ENCODE measurements at places on chromosomes 1 and 21.
A peak's percentile ranks its signal among the peaks of the same experiment; 100 is the strongest.

- H3K36me3 ChIP-seq, result no peaks in the 10 kb centered on the region
- DNase-seq, result no peak
- H3K4me3 ChIP-seq, result no peak overlapping the region
- H3K4me1 ChIP-seq, result no peaks in the 10 kb centered on the region
- no peak overlapping the region for H3K27ac ChIP-seq
Measured at GRCh38 chr1:223417444-223417843, 24.2 kb downstream of the CCDC185 start.

GRCh38 chr1:121471523-121471922 lies 286.7 kb downstream of the SRGAP2C start:
- DNase-seq, result no peak
- peak overlapping the region; percentile 28 for H3K4me3 ChIP-seq
- peaks cover 16% of the 10 kb centered on the region for H3K36me3 ChIP-seq
- peak overlapping the region; percentile 34 for H3K27ac ChIP-seq
- no peaks in the 10 kb centered on the region for H3K27me3 ChIP-seq

GRCh38 chr1:175978476-175978875 lies 228.6 kb downstream of the COP1 start:
- peaks cover 35% of the 10 kb centered on the region for H3K36me3 ChIP-seq
- no peak overlapping the region for H3K27ac ChIP-seq
- no peak for DNase-seq

DNA sequence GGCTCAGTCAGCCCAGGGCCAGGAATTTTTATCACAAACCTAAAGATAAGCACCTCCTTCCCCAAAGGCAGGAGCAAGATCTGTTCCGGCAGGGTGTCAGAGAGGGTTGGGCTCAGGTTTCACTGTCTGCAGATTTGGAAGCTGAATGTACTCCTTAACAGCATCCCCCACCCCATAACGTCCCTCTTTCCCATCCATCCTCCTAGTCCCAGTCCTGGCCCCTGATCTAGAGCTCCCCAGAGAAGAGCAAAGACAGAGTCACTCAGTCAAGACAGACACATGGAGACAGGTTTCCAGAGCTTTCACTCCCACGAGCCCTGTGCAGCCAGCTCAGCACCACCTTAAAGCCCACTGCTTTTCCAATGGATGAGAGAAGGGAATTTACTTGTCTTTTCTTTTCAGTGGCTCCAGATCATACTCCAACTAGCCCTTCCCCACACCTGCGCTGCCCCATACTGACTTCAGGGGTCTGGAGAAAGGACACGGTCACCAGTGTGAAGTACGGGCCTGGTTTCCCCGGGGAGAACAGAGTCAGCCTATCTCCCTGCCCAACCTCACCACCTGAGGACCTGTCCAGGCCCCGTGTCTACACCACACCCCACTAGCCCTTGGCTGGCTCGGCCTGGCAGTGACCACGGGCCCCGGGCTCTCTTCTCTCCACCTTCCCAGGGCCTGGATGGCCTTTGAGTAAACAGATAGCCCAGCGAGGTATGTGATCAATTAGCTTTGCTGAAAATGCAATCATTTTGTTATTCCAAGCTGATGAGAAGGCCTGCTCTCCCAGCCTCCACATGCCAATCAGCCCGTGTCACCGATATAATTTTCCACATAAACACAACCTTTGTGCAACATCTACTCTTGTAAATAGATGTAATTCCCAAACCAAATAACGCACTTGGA lies 249.1 kb downstream of the FOXD2 start:
- H3K4me3 ChIP-seq, result no peak overlapping the region
- no peaks in the 10 kb centered on the region for H3K36me3 ChIP-seq
- no peak overlapping the region for H3K27ac ChIP-seq

DNA sequence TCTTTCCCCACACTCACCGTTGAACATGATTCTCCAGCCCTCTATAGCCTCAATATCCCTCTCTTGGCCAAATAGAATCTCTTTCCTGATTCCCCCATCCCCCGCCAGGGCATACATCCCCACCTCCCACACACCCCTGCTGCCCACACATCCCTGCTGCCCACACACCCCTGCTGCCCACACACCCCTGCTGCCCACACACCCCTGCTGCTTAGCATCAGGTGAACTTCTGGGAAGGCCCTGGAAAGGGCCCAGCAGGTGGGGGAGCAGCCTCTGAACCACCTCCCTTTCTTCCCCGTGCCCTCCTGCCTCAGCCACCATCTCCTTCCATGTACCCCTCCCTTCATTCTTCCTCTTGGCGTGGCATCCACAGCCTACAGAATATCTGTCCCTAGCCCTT lies 15.9 kb upstream of the IFNLR1 start:
- no peaks in the 10 kb centered on the region for H3K36me3 ChIP-seq
- peaks cover 5% of the 10 kb centered on the region for H3K4me1 ChIP-seq
- peaks cover 10% of the 10 kb centered on the region for H3K27me3 ChIP-seq
- no peak for DNase-seq
- no peak overlapping the region for H3K4me3 ChIP-seq

DNA sequence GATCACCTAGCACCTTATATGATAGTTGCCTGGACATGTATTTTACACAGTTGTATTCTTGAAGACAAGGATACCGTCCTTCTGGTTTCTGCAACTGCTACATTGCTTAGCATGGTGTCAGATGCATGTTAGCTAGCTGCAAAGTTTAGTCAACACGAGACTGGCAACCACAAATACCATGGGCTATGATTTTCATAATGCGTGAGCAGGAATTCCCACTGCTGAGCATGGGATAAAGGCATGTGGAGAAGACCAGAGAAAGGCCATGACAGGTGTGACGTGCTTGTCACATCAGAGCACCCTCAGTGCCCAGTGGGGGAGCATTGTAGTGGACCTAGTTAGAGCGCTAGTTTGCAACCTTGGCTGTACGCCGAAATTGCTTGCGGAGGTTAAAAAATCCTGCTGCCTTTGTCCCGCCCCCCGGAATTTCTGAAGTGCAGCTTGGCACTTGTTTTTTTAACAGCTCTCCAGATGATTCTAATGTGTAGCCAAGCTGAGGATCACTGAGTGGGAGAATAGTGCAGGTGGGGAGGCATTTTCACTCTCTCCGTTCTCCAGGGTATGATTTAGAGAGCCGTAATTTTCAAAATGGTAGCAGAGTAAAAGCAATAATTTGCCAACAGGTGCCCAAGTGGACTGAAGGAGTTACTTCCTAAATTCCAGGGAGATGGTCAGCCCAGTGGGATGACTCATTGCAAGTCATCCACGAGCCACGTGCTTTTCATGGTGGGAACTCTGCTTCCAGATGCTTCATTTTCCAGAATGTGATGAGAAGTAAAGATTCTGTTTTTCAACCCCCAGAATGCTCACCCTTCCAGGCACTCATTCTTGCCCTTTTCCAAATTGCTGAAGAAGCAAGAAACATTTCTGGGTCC lies 81.0 kb downstream of the CNIH3 start:
- H3K4me1 ChIP-seq, result no peaks in the 10 kb centered on the region
- H3K27me3 ChIP-seq, result no peaks in the 10 kb centered on the region
- no peaks in the 10 kb centered on the region for H3K36me3 ChIP-seq
- no peak overlapping the region for H3K27ac ChIP-seq

- H3K4me1 ChIP-seq, result peaks cover 81% of the 10 kb centered on the region
- H3K36me3 ChIP-seq, result peaks cover 31% of the 10 kb centered on the region
- H3K27me3 ChIP-seq, result no peaks in the 10 kb centered on the region
- DNase-seq, result no peak
- peak overlapping the region; percentile 98 for H3K27ac ChIP-seq
- H3K4me3 ChIP-seq, result peak overlapping the region; percentile 84
Measured at GRCh38 chr1:40384887-40385286, 11.4 kb downstream of the SMAP2 start.

DNA sequence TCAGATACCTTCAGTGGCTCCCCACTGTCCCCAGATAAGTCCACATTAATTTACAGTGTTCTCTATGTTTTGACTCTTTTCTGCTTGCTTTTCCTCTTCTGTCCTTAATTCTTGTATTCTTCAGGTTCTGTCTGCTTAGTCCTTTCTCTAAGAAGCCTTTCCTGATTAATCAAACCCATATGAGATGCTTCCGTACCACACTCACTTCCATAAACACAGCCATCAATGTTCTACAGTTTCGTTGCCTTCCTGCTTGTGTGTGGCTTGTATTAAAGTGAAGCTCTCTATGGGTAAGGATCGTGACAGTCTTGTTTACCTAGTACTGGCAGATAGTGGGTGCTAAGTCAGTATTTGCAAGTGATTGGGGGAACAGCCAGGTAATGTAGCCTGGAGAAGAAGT lies 75.9 kb downstream of the PRDM2 start:
- DNase-seq, result no peak
- H3K4me3 ChIP-seq, result no peak overlapping the region
- no peak overlapping the region for H3K27ac ChIP-seq

DNA sequence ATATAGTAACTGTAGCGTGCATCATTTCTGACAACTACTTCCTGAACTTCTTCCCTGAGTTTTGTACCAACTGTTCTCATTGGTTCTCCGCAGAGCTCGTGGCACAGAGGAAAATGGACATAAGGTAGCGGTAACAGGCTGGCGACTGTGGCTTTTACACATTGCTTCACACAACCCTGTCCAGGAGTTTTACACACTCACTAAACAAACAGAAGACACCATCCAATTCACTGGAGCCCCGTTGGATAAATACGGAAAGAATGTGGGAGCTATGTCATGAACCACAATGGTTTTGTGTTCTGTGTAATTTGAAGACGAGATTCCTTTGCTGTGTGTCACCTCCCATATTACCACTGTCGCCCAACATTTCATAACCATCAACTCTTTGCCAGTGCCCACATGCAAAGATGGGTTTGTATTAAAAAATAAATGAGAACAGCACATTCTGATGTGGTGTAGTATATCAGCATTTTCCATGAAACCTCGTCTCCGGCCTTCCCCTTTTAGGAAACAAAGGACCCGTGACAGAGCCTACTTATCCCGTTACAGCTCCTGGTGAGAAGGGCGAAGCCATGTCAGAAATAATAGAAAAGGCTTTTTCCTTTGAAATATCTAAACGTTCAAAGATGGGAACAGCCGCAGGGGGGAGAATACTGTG lies 47.4 kb upstream of the ENAH start:
- no peaks in the 10 kb centered on the region for H3K4me1 ChIP-seq
- H3K36me3 ChIP-seq, result no peaks in the 10 kb centered on the region
- DNase-seq, result no peak
- no peak overlapping the region for H3K4me3 ChIP-seq
- H3K27me3 ChIP-seq, result peaks cover 10% of the 10 kb centered on the region

DNA sequence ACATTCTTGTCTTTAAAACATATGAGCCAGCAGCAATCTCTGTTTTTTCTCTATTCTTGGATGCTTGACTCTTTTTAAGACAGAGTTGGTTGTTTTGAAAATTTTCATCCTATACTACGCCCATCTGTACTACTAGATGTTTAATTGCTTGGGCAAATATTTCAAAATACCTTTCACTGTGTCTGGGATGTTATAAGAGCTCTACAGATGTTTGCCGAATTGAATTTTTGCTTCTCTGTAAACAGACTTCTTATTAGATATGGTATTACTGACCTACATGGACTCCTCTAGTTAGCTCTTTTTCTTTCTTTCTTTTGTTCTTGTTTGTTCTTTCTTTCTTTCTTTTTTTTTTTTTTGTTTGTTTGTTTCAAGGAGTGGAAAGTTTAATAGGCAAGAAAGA lies 345.1 kb downstream of the ST6GALNAC3 start:
- no peak overlapping the region for H3K27ac ChIP-seq
- no peaks in the 10 kb centered on the region for H3K4me1 ChIP-seq
- no peaks in the 10 kb centered on the region for H3K36me3 ChIP-seq
- no peak overlapping the region for H3K4me3 ChIP-seq
- DNase-seq, result no peak

DNA sequence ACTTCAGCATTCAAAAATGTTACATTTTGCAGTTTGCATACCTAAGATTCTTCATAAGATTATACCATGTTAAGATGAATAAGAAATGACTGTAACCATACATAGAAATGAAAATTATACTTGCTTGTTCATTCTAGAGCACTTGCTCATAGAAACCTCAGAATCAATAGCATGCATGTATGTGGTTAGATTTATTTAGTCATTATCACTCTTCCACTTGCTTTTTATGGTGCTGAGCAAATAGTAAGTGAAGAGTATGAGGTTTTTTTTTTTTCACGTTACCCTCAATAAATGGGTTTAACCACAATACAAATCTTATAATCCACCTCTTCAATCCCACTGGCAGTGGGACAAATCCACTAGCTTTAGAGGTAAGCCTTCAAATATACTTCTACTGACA lies 84.7 kb downstream of the LRRC53 start:
- DNase-seq, result no peak
- H3K4me3 ChIP-seq, result no peak overlapping the region

DNA sequence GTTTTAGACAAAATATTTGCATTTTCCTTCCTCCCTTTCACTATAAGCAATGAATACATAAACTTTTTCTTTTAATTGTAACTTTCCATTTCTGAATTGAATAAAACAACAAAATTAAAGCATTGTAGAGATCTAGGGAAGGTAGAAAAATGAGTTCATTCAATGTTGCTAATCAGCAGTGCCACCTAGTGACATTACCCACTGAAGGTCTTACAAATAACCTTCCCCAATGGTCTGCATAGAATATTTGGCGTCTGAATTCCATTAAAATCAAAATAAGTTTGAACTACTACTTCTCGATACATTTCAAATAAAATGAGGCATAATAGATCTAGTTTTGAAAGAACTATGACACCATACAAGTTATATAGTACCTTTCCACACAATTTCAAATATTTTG lies 19.6 kb downstream of the FH start:
- peaks cover 1% of the 10 kb centered on the region for H3K4me1 ChIP-seq
- no peak overlapping the region for H3K4me3 ChIP-seq
- H3K36me3 ChIP-seq, result peaks cover 46% of the 10 kb centered on the region
- no peak overlapping the region for H3K27ac ChIP-seq
- DNase-seq, result no peak

GRCh38 chr1:158145173-158145719 lies 35.4 kb upstream of the CD1D start:
- H3K4me1 ChIP-seq, result peaks cover 12% of the 10 kb centered on the region
- H3K27ac ChIP-seq, result no peak overlapping the region
- no peak for DNase-seq
- H3K36me3 ChIP-seq, result no peaks in the 10 kb centered on the region

DNA sequence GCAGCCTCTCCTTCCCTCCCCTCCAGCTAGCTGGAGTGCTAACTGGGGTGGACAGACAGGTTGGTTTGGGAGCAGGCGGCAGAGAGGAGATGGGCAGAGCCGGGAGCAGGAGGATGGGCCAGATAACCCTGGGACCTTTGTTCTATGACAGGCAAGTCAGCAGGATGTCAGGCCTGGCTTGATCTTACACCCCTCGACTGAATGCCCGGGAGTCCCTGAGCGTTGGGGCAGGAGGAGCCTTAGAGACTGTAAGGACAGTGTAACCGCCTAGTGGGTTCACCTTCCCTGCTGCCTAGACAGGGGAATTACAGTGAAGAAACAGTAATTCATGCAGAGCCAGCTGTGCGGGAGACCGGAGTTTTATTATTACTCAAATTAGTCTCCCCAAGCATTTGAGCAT lies 60.2 kb downstream of the MDM4 start:
- DNase-seq, result no peak
- peaks cover 33% of the 10 kb centered on the region for H3K4me1 ChIP-seq
- peaks cover 10% of the 10 kb centered on the region for H3K36me3 ChIP-seq
- H3K27me3 ChIP-seq, result no peaks in the 10 kb centered on the region
- H3K4me3 ChIP-seq, result no peak overlapping the region

GRCh38 chr1:96545935-96546656 lies 175.5 kb upstream of the PTBP2 start:
- no peak overlapping the region for H3K27ac ChIP-seq
- DNase-seq, result no peak
- H3K36me3 ChIP-seq, result no peaks in the 10 kb centered on the region
- H3K27me3 ChIP-seq, result no peaks in the 10 kb centered on the region
- H3K4me1 ChIP-seq, result no peaks in the 10 kb centered on the region
